ENCODE measurements at places on chromosomes 4 and X. TPM values are rescaled to one million over a fixed set of nuclear protein-coding genes. Genes with fewer than 3 reads are reported as not detected.

HMGN5 gene
- 1.0 TPM for total RNA-seq

CORIN gene
- total RNA-seq = not detected

G3BP2 gene
- total RNA-seq = 319 TPM

PGK1 gene
- 281 TPM for total RNA-seq

RAB9B gene
- total RNA-seq = 0.11 TPM

MAGEA4 gene
- not detected for total RNA-seq

ANXA3 gene
- total RNA-seq = not detected

VEGFC gene
- total RNA-seq = not detected

SGCB gene
- total RNA-seq = 3.8 TPM

MAGEB5 gene
- not detected for total RNA-seq

GRCh38 chr4:25580633-25581467 is 74.8 kb upstream of the SLC34A2 start:
- no peak for DNase-seq

DNA sequence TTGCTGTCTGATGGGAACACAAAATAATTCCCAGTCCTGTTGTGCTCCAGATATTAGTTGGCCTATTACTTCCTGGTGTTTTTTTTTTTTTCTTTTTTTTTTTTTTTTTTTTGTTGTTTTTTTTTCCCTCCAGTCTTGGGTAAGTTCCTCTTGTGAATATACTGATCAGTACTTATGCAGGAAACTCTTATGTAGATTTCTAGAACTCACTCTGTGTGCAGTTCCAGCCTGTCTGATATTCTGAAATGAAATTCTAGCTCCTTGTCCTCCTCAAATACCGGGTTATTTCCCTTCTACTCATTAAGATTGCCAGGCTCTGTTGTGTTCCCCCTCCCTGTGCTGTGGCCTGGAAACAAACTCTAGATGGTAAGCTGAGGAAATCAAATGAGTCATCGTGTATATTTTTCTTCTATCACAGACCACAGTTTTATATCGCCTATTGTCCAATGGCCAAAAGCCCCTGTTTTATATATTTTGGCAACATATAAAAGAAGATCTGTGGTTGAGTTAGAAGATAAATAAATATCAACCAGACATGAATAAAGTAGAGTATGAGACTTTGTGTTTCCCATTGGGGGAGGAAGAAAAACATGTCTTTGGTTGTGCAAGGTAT is 124.3 kb upstream of the UGT8 start:
- DNase-seq = no peak

DNA sequence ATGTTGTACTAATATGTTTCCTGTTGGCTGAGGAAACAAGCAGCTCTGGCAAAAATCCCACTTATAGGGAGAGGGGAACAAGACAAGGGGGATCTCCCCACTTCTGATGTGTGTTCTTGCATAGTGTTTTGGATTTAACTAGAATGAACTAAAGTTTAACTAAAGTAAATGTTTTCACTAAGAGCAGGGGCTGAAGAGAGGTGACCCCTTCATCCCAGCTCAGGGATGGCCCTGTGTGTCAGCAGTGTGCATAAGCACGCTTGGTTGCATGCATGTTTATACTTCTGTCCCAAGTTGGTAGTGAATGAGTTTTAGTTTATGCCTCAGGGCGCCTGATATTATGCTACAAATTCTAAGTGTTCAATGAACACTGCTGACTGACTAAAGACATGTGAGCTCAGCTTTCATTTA is 169.4 kb downstream of the MGST2 start:
- no peak for DNase-seq

- no peak for DNase-seq
Observed at GRCh38 chr4:39304651-39305050, 61.5 kb downstream of the RFC1 start.

GRCh38 chrX:39639871-39640270 is 457.9 kb downstream of the BCOR start:
- no peak for DNase-seq

GRCh38 chrX:136819031-136819703 is 38.4 kb upstream of the ARHGEF6 start:
- no peak for DNase-seq

DNA sequence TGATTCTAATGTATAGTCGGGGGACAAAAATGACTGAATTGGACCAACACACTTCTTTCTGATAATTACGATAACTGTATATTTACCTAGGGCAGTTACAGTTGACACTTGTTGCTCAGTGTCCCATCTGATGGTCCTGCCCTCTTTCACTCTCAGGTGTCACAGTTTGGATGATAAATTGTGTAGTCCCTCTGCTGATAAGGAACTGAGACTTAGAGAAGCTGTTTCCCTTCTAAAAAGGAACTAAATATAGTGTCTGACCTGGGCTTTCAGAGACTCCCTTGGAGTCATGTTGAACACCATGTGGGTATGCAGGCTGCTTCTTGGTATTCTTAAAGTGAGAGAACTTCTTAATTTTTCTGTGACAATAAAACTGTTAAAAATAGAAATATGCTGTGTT is 23.7 kb upstream of the PNPLA4 start:
- no peak for DNase-seq

DNA sequence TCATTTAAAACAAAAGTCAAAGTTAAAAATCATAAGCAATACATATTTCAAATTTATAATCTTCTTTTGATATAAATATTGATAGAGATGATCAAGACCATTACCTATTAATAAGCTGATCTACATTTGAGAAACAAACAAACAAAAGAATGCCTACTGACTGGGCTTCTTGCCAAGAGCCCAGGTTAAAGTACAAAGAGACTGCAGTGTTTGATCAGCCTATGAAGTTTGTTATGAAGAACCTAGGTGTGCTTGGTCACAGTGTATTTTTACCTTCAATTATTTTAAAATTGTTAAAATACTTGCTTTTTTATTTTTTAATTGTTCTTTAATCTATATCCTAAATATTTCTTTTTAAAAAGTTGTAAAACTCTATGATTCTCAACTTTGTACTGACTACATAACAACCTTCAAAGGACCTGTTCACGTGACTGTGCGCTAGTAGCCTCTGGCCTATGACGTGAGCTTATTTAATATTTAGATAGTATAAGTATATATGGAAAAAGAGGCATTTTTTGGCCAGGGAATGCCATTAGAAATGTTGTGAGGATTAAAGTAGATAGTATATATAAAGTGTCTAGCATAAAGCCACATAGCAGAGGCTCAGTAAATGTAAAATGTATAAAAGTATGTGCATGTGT is 11.4 kb upstream of the SLC39A8 start:
- DNase-seq = no peak

DNA sequence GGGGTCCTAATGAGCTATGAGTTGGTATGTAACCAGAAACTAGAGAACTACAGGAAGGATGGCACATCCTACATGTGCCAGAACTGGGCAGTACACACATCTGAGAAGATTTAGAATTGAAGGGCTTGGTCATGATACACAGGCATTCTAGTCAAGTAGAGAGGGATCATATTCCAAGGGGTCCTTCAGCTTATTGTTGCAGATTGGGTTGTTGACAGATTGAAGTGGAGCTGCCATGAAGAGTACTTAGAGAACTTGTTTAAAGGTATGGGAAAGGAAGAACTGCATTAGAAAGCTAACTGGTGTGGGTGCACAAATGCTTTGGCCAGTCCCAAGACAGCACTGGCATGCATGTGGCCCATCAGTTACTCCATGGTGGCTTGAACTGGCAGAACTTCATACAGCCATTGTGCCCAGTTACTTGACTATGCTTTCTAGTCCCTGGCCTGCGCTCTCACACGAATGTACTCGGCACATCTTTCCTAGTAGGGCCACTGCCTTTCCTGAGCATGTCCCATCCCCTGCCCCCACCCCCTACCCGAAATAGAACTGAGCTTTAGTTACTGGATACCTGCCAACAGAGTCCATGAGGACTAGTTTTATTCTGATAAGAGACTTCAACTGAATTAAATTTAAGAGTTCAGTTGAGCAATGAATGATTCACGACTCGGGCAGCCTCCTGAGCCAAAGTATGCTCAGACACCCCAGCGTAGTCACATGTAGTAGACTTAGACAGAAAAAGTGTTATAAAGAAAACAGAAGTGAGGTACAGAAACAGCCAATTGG is 64.0 kb downstream of the CCNG2 start:
- DNase-seq = no peak

DNA sequence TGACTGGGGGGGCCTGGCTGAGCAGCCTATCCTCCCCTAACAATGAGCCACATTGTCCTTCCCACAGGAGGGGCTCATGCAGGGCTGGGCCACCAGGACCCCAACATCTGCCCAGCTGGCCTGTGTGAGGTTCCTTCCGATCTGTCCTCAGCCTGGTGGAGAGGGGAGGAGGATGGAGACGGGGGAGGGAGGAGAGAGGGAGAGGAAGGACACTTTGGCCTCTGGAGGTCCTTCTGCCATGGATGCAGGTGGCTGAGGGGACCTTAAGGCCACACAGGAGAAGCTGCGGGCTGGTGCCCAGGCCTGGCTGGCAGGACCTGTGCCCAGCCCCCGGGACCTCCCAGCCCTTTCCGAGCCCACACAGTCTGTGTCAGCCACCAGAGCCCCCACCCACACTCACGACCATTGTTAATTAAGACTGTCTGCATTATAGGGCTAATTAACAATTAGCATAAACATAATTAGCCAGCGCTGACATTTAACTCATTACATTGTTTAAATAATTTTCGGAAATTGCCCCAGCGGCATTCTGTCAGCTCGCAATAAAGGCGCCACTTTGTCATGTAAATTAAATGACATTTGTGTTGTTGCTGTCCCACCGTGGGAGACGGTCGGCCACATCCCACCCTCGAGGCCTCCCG is 53.0 kb upstream of the NKX1-1 start:
- no peak for DNase-seq

- peak; percentile 32 for DNase-seq
Observed at GRCh38 chrX:135477576-135477975, 42.9 kb upstream of the INTS6L start.

DNA sequence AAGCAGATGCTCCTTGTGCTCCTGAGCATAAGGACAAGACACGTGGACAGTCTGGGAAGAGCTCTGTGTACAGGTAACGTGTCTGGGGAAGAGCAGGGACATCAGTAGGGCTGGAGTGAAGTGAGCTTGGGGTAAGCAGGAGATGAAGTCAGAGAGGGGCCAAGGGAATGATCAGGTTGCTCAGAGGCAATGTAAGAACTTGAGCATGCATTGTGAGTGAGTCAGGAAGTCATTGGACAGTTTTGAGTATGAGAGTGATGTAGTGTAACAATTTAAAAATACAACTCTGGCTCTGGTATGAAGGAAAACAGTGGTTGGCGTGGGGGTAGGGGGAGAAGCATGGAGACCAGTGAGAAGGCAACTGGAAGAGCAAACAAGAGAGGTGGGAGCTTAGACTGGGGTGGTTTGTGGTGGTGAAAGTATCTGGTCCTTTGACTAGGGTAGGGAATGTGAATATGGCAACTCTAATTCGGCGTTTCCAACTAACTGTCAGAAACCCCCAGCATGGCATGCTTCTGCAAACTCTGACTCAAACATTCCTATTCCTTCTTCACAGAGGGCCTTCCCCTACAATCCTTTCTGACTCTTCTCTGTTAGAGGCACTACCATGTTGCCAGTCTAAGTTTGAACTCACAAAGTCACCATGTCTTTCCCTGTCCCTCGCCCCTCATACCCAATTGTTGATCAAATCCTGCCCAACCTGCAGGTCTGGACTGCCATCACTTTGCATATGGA is 57.2 kb downstream of the STBD1 start:
- no peak for DNase-seq

- no peak for DNase-seq
Observed at GRCh38 chrX:2699959-2700358, 8.9 kb downstream of the CD99 start.

- no peak for DNase-seq
Observed at GRCh38 chr4:71123951-71124350, 130.5 kb downstream of the DCK start.
